ENCODE measurements at places on chromosomes 3 and 15.

GRCh38 chr3:120344349-120344748 lies 4.8 kb downstream of the LRRC58 start:
- no peak for DNase-seq

- DNase-seq, result no peak
These were observed 543.4 kb downstream of the GBE1 start for GRCh38 chr3:81218023-81218422.

- no peak for DNase-seq
These were observed 4.2 kb downstream of the BCL2A1 start for GRCh38 chr15:79966634-79967297.

DNA sequence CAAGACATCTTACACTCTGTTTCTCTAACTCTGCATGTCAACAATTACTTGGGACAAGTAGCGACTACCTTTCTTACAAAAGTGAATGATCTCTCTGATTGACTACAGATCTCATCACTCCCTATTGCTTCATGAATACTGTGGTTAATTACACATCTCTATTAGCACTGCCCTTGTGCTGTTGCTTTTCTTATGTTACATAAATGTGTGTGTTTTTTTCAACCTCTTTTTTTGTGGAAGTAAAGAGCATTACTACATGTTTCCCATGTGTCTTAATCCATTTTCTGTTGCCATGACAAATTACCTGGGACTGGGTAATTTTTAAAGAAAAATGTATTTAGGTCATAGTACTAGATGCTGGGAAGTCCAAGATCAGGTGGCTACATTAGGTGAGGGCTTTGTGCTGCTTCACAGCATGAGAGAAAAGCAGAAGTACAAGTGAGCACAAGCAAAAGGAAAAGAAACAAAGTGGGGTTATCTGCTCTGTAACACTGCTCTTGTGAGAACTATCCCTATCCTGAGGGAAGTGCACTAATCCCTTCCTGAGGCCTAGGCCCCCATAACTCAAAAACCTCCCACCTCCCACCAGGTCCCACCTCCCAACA lies 298.2 kb upstream of the SATB1 start:
- DNase-seq, result no peak

GRCh38 chr3:148439254-148439822 lies 258.4 kb upstream of the AGTR1 start:
- DNase-seq, result no peak

- DNase-seq, result peak; percentile 56
These were observed 36.6 kb upstream of the MAGEF1 start for GRCh38 chr3:184748219-184749135.

GRCh38 chr3:136958939-136959338 lies 1.2 kb downstream of the IL20RB start:
- no peak for DNase-seq

DNA sequence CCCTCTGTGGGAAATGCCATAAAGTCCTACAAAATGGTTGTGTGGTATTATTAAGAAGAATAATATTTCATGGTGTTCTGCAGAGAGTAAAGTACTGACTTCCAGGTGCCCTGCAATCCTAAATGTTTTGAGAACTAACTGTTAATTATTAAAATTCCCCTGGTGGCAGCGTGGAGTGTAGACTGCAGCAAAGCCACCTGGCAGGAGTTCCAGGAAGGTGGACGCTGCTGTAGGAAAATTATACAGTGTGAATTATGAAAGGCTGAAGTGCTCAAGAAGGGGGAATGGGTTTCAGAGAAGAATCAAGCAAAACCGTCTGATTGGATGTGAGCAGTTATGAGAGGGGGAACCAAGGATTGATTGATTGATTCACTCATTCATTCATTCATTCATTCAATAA lies 572.4 kb upstream of the PPP2R3A start:
- DNase-seq, result no peak

- no peak for DNase-seq
These were observed 207.6 kb upstream of the MDFIC2 start for GRCh38 chr3:70519913-70520659.

- no peak for DNase-seq
These were observed 5.7 kb upstream of the CCDC80 start for GRCh38 chr3:112646623-112647022.

DNA sequence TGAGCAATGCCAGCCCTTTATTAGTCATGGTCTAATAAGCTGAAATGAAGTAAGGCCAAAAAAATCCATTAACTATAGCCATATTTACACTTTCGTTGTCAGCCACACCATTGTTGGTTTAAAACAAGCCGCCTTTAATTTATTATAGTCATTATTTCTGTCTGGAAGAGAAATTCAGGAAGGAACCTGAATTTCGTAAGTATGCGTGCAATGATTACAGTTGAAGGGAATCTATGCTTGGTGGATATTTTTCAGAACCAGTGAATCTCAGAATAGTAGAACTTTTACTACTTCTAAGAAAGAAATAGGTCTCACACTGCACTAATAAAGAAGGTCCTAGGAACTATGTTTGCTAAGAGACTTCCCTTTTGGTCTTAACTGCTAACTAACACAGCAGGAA lies 59.1 kb downstream of the FAM43A start:
- DNase-seq, result no peak

DNA sequence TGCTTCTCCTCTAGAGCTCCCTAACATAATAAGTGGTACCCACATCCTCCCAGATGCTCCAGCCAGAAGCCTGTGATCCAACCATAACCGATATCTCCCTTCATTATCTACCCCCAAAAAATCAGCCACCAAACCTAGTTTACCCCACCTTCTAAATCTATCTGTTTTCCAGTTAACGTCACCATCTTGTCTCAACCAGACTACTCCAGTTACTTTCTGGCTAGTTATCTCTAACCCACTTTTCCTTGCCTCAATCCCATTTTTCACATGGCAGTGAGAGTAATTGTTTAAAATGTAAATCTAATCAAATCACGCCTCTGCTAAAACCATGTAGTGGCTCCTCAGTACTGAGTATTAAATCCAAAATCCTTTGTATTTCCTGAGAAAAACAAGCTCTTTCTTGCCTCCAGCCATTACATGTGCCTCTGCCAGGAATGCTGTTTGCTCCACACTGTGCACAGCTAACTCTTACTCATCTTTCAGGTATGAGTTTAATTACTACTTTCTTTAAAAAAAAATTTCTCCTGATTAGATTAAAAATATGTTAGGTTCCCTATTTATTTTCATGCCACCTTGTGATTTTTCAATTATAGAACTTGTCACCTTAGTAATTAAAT lies 15.4 kb downstream of the CCDC54 start:
- DNase-seq, result no peak

DNA sequence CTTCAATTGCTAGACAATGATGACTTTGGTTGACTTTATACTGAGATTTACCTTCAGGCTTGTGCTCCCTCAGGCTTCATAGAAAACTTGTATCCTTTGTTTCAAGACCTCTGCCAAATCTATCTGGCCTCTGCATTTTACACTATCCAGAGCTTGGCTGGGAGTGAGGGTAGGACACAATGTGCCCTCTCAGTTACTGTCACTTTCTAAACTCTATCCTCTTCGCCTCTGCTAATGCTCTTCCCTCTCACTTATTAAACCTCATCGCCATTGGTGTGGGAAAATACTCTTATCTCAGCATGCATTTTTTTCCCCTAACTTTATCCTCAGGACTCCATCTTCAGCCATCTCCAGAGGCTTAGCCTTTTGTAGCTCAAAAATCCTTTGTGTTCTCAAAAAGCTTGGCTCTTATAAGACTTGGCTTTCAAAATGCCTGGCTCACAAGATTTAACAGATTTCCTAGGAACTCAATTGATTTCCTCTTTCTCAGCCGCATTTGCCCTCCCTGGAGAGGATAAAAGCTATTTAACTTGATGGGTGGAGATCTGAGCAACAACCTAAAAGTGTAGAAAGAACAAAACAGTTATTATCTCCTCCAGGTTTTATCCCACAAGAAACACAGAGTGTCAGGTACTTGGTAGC lies 28.3 kb downstream of the SUCNR1 start:
- DNase-seq, result no peak

DNA sequence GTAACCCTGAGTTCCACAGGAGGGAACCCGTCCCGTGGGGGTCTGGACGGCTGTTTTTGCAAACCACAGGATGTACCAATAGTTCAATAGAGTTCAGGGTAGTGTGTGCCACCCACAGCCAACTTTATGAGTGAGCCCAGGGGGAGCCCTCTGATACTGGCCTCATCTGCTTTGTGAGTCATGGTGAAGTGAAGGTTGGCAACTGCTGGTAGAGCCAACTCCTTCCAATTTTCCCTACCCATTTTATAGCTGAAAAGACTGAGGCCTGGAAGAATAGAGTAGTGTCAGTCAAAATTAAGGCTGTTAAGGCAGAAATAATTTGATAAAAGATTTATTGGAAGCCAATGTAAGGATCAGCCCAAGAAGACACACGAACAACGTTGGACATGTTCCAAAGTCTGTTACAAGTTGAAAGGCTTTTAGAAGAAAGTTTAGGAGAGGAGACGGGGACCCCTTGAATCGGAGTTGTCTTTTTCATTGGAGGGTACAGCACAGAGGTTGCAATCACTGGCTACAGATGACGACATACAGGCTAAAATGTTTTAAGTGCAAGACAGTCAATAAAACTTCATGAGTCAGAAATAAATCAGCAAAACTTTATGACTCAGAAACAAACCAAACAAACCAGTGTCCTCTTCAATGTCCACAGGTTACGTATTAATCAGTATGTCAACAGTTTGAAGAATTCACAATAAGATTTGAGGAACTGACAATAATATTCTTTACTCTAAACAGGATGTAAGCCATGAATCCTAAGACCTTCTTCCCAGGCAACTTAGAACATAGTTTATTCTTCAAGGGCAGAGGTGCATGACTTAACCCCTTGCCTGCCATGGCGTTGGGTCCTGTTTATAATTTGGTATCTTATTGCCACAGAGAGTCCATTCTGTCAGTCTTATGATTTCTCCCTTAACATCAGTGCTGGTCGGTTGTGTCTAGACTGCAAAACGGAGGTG lies 62.9 kb upstream of the NR2E3 start:
- no peak for DNase-seq

DNA sequence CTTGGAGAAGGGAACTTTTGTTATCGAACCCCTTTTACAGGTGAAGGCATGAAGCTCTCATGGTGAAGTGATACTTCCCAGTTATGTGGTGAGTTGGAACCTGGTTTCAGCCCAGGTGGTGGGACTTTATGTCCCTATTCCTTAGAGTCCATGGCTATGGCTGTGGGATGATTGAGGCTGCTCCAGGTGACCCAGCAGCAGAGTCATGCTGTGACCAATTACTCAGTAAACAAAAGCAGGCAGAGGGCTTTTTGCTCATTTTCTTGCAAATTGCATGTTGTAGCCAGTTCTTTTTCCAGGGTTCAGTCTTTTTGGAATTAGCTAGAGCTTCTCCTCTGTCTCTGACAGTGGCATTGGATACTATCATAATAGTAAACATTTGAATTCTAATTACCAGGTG lies 70.7 kb downstream of the CACNA2D3 start:
- no peak for DNase-seq

- DNase-seq, result no peak
These were observed 846.6 kb downstream of the MCTP2 start for GRCh38 chr15:95078003-95078402.

DNA sequence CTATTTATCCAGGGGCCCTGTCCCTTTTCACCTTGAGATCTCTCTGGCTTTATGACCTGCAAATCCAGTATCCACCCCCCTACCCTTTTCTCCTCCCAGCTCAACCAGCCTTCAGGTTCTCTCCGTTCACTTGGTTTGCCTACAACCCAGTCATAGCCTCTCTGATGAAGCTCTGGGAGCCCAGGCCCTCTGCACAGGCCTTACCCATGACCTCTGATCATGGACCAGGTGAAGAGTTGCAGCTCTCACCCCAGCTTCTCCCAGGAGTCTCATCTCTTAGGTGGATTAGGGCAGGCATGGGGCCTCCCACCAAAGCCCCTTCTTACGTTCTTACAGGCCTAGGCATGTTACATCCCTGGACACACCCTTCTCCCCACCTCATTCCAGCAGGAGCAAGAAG lies 59.8 kb downstream of the EXOG start:
- DNase-seq, result no peak

DNA sequence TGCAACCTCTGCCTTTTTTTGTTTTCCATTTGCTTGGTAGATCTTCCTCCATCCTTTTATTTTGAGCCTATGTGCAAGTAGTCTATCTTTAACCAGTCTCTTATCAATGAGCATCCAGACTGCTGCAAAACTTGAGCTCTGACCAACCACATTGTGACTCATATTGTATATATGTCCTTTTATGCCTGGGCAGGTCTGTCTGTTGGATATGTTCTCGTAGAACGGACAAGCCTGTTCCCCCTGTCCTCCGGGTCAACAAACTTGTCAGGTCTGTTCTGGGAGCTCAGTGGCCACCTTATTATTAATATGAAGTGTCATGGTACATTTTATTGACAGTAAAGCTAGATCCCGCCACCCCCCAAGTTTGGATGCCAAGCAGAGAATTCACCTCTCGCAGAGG lies 252.9 kb upstream of the ST8SIA2 start:
- DNase-seq, result no peak

DNA sequence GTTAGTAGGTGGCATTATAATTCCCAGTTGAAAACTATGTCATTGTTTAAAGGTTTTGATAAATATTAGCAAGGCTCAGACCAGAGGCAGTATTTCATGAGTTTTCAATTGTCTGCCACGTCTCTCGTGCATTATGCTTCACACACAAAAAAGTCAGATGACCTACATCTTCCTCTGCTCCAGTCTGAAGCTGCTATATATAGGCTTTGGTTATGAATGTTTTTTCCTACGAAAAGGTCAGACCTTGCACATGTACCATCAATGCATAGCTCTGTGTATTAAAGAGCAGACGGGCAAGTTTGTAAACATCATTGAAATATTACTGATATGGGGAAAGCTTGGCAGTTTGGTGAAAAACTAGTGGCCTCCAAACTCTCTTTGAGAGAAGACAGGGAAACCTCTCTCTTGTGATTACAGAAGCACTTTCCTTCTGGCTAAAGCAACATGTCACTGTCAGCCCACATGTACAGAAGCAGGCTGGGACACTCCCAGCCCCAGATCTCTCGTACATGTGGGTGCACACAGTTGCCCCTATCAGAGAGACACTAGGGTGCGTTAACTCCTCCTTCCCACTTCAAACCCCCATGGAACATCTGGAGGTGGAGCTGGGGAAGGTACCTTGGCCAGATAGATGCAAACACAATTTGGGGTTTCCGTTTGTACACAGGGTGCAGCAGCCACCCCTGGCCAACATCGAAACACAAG lies 184.0 kb upstream of the BCL6 start:
- no peak for DNase-seq

DNA sequence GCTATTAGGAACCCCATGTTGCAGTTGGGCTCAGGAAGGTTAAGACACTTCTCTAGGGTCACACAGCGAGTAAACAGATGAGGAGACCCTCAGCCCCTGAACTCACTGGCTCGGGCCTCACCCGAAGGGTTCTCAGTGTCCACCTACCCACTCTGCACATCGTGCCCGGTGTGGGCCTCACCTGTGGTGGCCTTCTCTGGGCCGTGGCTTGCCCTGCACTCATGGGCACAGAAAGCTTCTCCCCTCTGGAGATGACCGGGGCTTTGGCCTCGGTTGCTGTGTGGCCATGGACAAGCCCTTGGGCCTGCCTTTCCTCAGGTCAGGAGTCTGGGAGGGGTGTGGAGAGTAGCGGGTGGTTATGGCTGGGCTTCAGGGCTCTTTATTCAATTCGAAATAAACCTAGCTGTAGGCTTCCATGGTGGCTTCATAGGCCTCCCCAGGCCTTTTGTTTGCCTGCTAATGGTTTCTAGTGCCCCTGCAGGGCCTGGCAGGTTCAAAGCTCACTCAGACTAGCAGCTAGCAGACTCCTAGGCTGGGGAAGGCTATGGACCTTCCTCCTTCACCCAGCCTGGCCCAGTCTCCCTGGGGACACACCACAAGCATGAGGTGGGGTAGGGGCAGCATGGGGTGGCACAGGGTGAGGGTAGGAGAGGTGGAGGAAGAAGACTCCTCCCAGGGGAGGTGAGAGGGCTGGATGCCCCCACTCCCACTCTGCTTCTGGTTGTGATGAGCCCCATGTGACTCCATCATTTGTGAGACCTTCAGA lies 103.1 kb downstream of the LINGO1 start:
- DNase-seq, result peak; percentile 60
